ENCODE measurements at places on chromosomes 6 and 20.

- no peak for DNase-seq
Measured at GRCh38 chr6:127305741-127306140, 37.7 kb downstream of the ECHDC1 start.

- DNase-seq = peak; percentile 34
Measured at GRCh38 chr6:127956956-127957355, 56.1 kb upstream of the THEMIS start.

DNA sequence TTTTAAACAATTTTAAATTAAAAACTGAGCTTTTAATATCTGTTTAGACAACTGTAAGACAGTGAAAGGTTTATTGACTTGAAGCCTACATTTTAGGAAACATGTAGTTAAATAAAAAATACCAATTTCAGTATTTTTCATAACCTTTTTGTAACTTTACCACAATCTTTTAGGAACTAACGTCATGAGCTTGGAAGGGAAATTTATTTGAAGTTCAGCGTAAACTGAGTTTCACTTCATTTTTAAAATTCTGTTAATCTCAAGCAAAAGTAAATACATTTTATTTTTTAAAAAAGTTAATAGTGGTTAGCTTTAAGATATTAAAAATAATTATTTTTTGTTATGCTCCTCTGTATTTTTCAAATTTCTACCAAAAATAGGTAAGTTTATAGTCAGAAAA is 5.5 kb downstream of the CST7 start:
- DNase-seq = no peak

GRCh38 chr6:37285861-37286311 is 27.9 kb upstream of the TMEM217 start:
- DNase-seq = no peak

GRCh38 chr6:163485388-163485851 is 70.9 kb downstream of the QKI start:
- no peak for DNase-seq

- no peak for DNase-seq
Measured at GRCh38 chr6:12653486-12653885, 63.1 kb upstream of the PHACTR1 start.

- DNase-seq = no peak
Measured at GRCh38 chr6:111625461-111626391, 20.0 kb upstream of the TRAF3IP2 start.

- DNase-seq = no peak
Measured at GRCh38 chr6:128889870-128890269, 6.9 kb downstream of the LAMA2 start.

GRCh38 chr6:10658910-10659698 is 35.3 kb downstream of the C6orf52 start:
- DNase-seq = no peak

Measured in spinal cord (tissue), 10 donors.